Psoas muscle (tissue), 8 donors: ENCODE measurements at places on chromosomes 3 and 15. TPM values are rescaled to one million over a fixed set of nuclear protein-coding genes. Genes with fewer than 3 reads are reported as not detected.
A peak's percentile ranks its signal among the peaks of the same experiment; 100 is the strongest.

The ATP8B4 gene
- total RNA-seq = 1.2 TPM

The RETNLB gene
- total RNA-seq = not detected

The GOLGA8H gene
- total RNA-seq = not detected

GRCh38 chr3:43434431-43434830 is 148.1 kb downstream of the SNRK start:
- H3K4me1 ChIP-seq = no peaks in the 10 kb centered on the region
- H3K4me3 ChIP-seq = no peak overlapping the region

- no peaks in the 10 kb centered on the region for H3K36me3 ChIP-seq
- peaks cover 29% of the 10 kb centered on the region for H3K4me1 ChIP-seq
- H3K27me3 ChIP-seq = no peaks in the 10 kb centered on the region
- no peak for DNase-seq
These were observed 398 bp upstream of the RAB7A start for GRCh38 chr3:128725547-128726022.

DNA sequence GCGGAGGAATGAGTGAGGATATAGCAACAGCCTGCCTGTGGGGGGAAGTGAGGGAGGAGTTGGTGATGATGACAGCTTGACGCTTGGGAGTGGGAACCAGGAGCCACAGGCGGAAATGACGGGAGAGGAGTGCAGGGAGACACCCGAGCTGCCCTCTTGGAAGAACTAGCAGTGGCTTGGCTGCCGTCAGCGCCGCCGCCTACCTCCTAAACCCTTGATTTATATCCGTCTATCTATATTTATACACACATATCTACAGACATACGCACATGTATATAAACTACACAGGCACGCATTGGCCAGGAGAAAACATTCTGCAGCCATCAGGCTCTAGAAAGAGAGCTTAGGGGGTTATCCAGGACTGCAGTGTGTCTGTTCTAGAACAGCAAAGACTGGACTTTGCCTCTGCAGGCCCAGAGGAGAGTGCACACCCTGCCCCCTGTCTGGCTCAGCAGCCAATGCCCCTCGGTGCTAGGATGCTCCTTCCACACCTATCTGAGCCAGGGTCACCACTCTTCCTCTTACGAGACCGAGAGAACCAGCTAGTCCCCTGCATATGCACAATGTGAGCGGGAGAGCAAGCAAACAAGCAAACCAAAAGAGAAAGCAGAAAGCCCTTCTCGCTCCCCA is 45.3 kb upstream of the MAGEF1 start:
- peak overlapping the region; percentile 82 for H3K27ac ChIP-seq
- peak; percentile 88 for DNase-seq
- no peak overlapping the region for H3K4me3 ChIP-seq

GRCh38 chr3:74789111-74789510 is 174.7 kb upstream of the CNTN3 start:
- H3K27ac ChIP-seq = no peak overlapping the region
- DNase-seq = no peak
- H3K27me3 ChIP-seq = no peaks in the 10 kb centered on the region

GRCh38 chr3:142273501-142273900 is 48.1 kb upstream of the GK5 start:
- DNase-seq = no peak
- no peaks in the 10 kb centered on the region for H3K36me3 ChIP-seq
- H3K4me1 ChIP-seq = no peaks in the 10 kb centered on the region
- no peaks in the 10 kb centered on the region for H3K27me3 ChIP-seq
- no peak overlapping the region for H3K27ac ChIP-seq
- H3K4me3 ChIP-seq = no peak overlapping the region

The GPR171 gene
- not detected for total RNA-seq

- H3K27me3 ChIP-seq = no peaks in the 10 kb centered on the region
- H3K27ac ChIP-seq = no peak overlapping the region
- H3K4me1 ChIP-seq = no peaks in the 10 kb centered on the region
- H3K36me3 ChIP-seq = no peaks in the 10 kb centered on the region
These were observed 1004.9 kb downstream of the FHIT start for GRCh38 chr3:60246361-60246760.

The ZKSCAN7 gene
- total RNA-seq = 1.2 TPM

The RTP3 gene
- not detected for total RNA-seq

The OXNAD1 gene
- 15.5 TPM for total RNA-seq

DNA sequence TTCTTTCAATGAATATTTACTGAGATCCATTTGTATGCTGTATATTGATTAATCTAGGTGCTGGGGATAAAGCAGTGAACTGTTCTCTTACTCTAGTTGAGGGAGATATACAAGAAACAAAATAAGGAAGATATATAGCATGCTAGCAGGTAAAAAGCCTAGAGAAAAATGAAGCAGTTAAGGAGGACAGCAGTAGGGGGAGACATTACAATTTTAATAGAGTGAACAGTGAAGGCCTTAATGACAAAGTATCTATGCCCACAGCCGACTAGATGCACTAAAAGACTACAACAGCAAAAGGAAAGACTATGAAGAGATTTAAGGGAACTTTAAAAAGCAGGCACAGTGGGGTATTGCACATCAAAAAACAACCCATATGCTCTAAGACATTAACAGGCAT is 81.4 kb downstream of the XRN1 start:
- peaks cover 96% of the 10 kb centered on the region for H3K36me3 ChIP-seq
- H3K4me1 ChIP-seq = no peaks in the 10 kb centered on the region
- H3K27me3 ChIP-seq = no peaks in the 10 kb centered on the region
- no peak overlapping the region for H3K27ac ChIP-seq

DNA sequence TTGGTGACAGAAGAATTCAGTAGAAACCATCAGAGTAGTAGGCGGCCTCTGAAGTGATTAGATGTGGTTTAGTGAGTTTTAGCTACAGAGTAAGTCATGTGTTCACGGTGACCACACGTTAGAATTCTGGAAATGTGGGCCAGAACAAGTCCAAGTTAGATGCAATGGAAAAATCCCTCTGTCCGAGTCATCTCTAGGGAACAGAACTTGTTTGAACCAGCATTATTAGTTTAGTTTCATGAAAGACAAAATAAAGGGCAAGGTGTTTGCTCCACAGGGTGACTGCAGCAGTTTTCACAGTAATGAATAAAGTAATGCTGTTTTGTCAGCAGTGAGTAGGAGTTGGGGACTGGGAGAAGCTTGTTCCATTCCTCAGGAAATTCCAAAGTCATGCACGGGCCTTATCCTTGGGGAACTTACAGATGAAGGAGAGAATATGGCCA is 100.2 kb downstream of the CGNL1 start:
- H3K4me3 ChIP-seq = no peak overlapping the region
- no peaks in the 10 kb centered on the region for H3K27me3 ChIP-seq
- no peak for DNase-seq
- H3K36me3 ChIP-seq = no peaks in the 10 kb centered on the region
